ENCODE measurements at places on chromosomes 13 and 19. TPM values are rescaled to one million over a fixed set of nuclear protein-coding genes. Genes with fewer than 3 reads are reported as not detected.

DNA sequence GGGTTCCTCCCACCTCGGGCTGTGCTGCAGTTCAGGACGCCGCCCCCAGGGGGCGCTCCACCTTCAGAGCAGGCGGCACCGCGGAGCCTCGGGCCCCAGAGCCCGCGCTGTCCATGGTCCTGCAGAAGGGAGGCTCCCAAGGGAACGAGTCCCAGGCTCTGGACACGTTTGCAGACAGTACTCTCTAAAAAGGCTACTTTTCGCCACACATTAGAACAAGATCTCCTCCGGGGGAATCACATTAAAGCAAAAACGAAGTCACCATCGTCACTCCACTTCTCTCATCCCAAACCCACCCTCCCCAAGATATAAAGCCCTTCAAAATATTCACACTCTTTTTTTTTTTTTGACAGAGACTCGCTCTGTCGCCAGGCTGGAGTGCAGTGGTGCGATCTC, 4.6 kb upstream of the SIGLEC10 start:
- H3K36me3 ChIP-seq: no peaks in the 10 kb centered on the region
- H3K27me3 ChIP-seq: peaks cover 10% of the 10 kb centered on the region
- H3K27ac ChIP-seq: no peak overlapping the region

DNA sequence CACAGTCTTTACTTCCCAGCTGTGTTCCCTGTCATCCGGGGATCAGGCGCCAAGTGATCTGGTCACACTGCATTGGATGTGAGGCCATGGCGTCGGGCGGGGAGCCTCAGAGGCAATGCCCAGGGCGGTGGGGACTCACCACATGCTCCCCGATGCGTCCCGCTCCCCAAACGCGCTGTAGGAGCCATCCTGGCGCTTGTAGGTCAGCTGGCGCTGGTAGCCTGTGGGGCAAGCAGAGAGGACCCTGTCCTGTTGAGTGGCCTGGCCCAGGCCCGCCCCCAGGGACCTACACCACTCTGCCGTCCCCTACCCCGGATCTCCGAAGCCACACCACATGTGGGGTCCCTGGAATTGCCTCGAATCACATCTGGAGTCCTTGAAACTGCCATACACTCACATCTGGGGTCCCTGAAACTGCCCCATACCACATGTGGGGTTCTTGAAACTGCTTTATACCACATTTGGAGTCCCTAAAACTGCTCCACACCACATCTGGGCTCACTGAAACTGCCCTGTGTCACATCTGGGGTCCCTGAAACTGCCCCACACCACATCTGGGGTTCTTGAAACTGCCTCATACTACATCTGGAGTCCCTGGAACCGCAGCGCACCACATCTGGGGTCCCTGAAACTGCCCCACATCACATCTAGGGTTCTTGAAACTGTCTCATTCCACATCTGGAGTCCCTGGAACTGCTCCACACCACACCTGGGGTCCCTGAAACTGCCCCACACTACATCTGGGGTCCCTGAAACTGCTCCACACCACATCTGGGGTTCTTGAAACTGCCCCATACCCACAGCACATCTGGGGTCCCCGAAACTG, 33.2 kb downstream of the F2RL3 start:
- no peak overlapping the region for H3K4me3 ChIP-seq
- DNase-seq: no peak
- no peak overlapping the region for H3K27ac ChIP-seq
- no peaks in the 10 kb centered on the region for H3K4me1 ChIP-seq
- no peaks in the 10 kb centered on the region for H3K27me3 ChIP-seq
- H3K36me3 ChIP-seq: no peaks in the 10 kb centered on the region

DNA sequence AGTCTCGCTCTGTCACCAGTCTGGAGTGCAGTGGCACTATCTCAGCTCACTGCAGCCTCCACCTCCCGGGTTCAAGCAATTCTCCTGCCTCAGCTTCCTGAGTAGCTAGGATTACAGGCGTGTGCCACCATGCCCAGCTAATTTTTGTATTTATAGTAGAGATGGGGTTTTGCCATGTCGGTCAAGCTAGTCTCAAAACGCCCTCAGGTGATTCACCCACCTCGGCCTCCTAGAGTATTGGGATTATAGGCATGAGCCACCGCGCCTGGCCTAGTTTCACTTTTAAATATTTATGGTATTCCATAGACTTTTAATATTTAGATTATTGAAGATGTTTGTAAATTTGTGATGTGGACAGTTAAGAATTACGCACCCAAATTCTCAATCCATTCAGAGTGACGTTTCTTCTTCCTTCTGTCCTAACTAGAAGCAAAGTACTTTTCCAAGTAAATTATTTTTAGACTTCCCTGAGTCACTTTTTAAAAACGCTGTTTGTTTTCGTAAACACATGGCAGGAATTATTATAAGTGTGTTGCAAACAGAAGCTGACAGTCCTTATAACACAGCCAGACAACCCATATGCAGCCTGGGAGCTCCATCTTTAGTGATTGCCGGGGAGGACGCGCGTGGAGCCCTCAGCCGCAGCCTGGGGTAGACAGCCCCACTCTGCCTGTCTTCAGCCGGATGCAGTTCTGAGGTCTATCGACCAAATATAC, 131.7 kb downstream of the ATP11A start:
- DNase-seq: no peak
- no peaks in the 10 kb centered on the region for H3K27me3 ChIP-seq
- no peak overlapping the region for H3K27ac ChIP-seq
- H3K4me3 ChIP-seq: no peak overlapping the region
- H3K4me1 ChIP-seq: no peaks in the 10 kb centered on the region

DNA sequence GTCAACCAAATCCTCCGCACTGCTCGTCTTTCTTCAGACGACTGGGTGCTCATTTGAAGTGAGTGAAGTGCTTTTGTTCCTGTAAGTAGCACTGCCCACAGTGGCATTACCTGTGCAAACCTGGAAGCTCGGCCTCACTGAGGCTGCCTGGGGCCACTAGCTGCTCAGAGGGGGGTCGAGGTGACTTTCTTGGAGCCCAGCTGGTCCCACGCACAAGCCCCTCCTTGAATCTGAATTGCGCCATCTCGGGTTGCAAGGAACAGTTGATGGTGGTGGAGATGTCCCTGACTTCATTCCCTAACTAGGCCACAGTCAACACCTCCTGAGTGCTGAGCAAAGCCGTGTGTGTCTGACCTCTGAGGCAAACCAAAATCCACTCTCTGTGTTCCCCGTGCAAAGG, 79.3 kb upstream of the GPR183 start:
- no peaks in the 10 kb centered on the region for H3K36me3 ChIP-seq
- no peak overlapping the region for H3K27ac ChIP-seq
- H3K27me3 ChIP-seq: no peaks in the 10 kb centered on the region

DNA sequence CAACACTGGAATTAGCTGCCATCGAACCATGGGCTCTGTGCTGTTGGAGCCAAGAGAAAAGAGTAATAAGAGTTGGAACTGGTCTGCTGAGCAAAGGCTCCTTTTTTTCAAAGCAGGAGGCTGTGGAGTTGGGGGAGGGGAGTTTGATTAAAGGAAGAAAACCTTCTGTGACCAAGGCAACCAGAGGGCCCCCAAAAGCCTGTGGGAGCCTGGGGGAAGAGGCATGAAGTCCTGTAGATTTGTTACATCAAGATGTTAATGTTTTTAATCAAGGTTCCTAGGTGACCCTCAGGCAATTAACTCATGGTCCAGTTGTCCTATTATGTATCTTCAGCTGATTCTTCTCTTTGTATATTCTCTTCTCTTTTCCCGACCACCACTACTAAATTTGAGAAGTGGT, 403.9 kb downstream of the NDFIP2 start:
- DNase-seq: peak; percentile 22
- no peak overlapping the region for H3K4me3 ChIP-seq
- H3K4me1 ChIP-seq: no peaks in the 10 kb centered on the region
- no peak overlapping the region for H3K27ac ChIP-seq
- no peaks in the 10 kb centered on the region for H3K27me3 ChIP-seq

DNA sequence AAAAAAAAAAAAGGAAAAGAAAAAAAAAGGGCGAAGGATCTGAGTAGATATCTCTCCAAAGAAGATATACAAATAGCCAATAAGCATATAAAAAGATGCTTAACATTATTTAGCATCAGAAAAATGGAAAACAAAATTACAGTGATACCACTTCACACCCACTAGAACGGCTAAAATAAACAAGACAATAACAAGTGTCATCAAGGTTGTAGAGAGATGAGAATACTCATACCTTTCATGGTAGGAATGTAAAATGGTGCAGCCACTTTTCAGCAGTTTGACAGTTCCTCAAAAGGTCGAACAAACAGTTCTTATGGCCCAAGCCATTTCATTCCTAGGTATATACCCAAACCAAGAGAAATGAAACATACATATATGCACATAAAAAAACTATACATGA, 33.5 kb downstream of the FOXO1 start:
- no peaks in the 10 kb centered on the region for H3K36me3 ChIP-seq
- H3K27ac ChIP-seq: no peak overlapping the region
- H3K4me1 ChIP-seq: peaks cover 53% of the 10 kb centered on the region
- H3K4me3 ChIP-seq: no peak overlapping the region
- no peaks in the 10 kb centered on the region for H3K27me3 ChIP-seq

- H3K27ac ChIP-seq: peak overlapping the region; percentile 29
- peaks cover 27% of the 10 kb centered on the region for H3K36me3 ChIP-seq
- H3K4me1 ChIP-seq: no peaks in the 10 kb centered on the region
- no peak for DNase-seq
Measured at GRCh38 chr13:79361299-79361698, 44.8 kb downstream of the RBM26 start.

DNA sequence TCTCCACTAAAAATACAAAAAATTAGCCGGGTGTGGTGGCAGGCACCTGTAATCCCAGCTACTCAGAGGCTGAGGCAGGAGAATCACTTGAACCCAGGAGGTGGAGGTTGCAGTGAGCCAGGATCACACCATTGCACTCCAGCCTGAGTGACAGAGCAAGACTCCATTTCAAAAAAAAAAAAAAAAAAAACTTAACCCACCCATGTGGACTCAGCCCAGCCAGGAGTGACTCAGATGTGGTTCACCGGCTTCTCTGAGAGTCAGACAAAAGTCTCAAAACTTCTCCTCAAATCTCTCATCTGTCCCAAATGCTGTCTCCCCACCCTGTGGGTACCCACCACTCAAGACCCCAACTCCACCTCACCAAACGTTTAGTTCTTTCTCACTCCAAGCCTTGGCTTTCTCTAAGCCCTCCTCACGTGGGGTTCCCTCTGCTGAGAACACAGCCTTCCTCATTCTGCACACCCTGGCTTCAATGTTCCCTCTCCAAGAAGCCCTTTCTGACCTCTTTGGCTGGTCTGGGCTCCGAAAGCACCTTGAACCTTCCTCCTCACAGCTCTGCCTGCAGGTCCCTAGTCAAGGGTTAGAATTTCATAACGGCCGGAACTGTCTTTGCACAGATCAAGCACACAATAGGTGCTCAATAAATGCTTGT, 11.1 kb upstream of the RAB3A start:
- H3K36me3 ChIP-seq: no peaks in the 10 kb centered on the region
- H3K4me1 ChIP-seq: no peaks in the 10 kb centered on the region
- DNase-seq: no peak
- H3K4me3 ChIP-seq: no peak overlapping the region

GRCh38 chr13:113258321-113259054, 38.6 kb upstream of the LAMP1 start:
- no peaks in the 10 kb centered on the region for H3K27me3 ChIP-seq
- H3K4me1 ChIP-seq: no peaks in the 10 kb centered on the region
- no peak overlapping the region for H3K27ac ChIP-seq
- no peak overlapping the region for H3K4me3 ChIP-seq

DNA sequence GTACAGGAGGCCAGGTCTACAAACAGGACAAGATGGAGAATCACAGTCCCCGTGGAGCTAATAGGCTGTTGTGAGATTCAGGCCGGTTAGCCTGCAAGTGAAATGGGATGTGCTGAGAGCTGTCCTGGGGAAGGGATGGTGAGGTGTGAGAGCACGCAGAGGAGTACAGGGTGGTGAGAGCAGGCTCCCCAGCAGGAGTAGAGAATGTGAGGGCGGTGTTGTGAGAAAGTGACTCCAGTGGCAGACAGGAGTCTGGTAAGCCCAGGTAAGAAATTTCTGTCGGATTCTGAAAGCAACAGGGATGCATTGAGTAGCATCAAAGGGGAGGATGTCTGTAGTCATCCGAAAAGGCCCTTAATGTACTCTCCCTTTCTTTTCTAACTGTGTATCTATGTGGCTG, 50.7 kb upstream of the GPR183 start:
- H3K4me1 ChIP-seq: no peaks in the 10 kb centered on the region
- no peak overlapping the region for H3K27ac ChIP-seq
- no peak overlapping the region for H3K4me3 ChIP-seq
- no peaks in the 10 kb centered on the region for H3K36me3 ChIP-seq
- no peak for DNase-seq

DNA sequence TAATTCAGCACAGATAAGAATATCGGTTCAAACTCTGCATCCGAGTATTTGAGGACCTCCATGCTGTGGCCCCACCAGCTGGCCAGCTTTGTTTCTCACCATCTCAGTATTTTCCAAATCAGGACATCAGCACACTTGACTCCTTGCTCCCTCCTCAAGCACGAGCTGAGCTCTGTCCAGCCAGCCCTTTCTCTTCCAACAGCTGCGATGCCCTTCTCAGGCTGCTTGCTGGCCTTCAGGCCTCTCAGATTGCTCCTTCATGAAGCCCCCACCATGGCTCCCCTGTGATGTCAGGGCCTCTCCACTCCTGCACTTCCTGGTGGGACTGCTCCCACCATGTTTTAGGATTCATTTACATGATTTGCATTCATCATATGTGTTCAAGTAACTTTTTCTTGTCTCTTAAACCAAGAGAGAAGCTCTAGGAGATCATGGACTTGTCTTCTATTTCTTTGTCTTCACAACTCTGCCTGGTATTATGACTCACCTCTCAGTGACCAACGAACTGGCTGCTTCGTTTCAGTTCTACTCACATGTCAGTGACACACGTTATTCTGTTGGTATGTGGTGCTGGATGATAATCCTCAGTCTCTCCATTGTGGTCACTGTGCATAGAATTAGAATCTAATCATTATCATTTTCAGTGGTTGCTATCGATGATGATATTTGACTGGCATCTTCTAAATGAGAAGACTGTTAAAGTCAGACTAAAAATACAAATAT, 471.7 kb downstream of the EFNB2 start:
- H3K4me3 ChIP-seq: no peak overlapping the region
- no peak overlapping the region for H3K27ac ChIP-seq
- no peak for DNase-seq
- no peaks in the 10 kb centered on the region for H3K27me3 ChIP-seq
- H3K4me1 ChIP-seq: no peaks in the 10 kb centered on the region

- no peak overlapping the region for H3K27ac ChIP-seq
- no peaks in the 10 kb centered on the region for H3K27me3 ChIP-seq
- no peaks in the 10 kb centered on the region for H3K4me1 ChIP-seq
- H3K36me3 ChIP-seq: no peaks in the 10 kb centered on the region
- DNase-seq: no peak
- no peak overlapping the region for H3K4me3 ChIP-seq
Measured at GRCh38 chr13:110291286-110291685, 15.7 kb downstream of the COL4A1 start.

Gene ZNF667
- polyA plus RNA-seq: 5.6 TPM

Gene KLK10
- 6.1 TPM for polyA plus RNA-seq

Gene CHST8
- polyA plus RNA-seq: 9.3 TPM

Gene KLC3
- 3.1 TPM for polyA plus RNA-seq
